ENCODE measurements at places on chromosomes 3 and 15. TPM values are rescaled to one million over a fixed set of nuclear protein-coding genes. Genes with fewer than 3 reads are reported as not detected.

LRRC58 gene
- 30.5 TPM for total RNA-seq

GPR176 gene
- 4.1 TPM for total RNA-seq

LRRC57 gene
- 29.1 TPM for total RNA-seq

GRCh38 chr15:66071160-66071920 is 182.2 kb downstream of the MEGF11 start:
- DNase-seq, result no peak

GRCh38 chr3:69770219-69770618 is 31.0 kb downstream of the MITF start:
- DNase-seq, result no peak

All from tongue (tissue), 3 donors.